Astrocyte (in vitro differentiated cells and primary cell): ENCODE measurements at places on chromosomes 7 and 10. TPM values are rescaled to one million over a fixed set of nuclear protein-coding genes. Genes with fewer than 3 reads are reported as not detected.

GRCh38 chr7:42753811-42754363 is 158.0 kb downstream of the C7orf25 start:
- H3K4me1 ChIP-seq, result no peaks in the 10 kb centered on the region
- H3K27ac ChIP-seq, result no peak overlapping the region
- H3K36me3 ChIP-seq, result no peaks in the 10 kb centered on the region
- H3K27me3 ChIP-seq, result no peaks in the 10 kb centered on the region
- DNase-seq, result no peak

DNA sequence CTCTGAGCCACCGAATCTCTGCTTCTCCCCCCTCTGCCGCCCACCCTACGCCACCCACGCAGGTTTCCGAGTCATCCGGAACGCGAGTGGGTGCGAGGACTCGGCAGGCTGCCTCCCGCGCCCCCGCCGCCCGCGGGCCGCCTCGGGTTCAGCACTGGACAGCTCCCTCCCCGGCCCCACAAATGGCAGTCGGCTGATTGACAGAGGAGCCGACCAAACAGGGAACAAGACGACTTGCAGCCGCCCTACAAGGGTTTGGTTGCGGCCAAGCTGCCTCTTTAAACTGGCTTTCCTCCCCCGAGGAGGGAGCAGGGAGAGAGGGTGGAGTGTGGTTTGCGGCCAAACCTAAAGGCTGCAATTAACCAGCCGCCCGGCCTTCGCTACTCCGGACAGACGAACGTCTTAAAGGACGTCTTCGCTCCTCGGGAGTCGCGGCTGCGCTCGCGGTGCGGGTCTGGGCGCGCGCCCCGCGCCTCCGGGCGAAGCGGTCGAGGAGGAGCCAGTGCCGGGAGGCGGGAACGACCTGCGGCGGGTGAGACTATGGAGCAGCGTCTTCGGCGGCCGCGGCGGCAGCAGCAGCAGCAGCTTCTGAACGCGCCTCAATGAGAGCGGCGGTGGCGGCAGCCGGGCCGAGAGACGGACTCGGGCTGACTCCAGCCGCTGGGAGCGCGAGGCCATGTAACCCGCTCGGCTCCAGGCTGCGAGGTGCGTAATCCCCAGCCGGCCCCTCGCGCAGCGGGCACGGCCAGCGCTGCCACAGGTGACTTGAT is at the start of gene GPR158:
TSS of gene GPR158 (plus strand) at position 541 of the 770 bp plus-strand sequence. CDS start 420 bp downstream, outside the sequence.
- peak within 1 kb of the TSS; percentile 58 for H3K4me3 ChIP-seq
- H3K36me3 ChIP-seq, result no peaks in the 10 kb centered on the region
- peaks cover 25% of the 10 kb centered on the region for H3K27me3 ChIP-seq
- peak; percentile 97 for DNase-seq

- H3K27ac ChIP-seq, result no peak overlapping the region
- H3K4me1 ChIP-seq, result peaks cover 3% of the 10 kb centered on the region
- H3K36me3 ChIP-seq, result no peaks in the 10 kb centered on the region
- DNase-seq, result no peak
Measured at GRCh38 chr10:110793128-110793812, 78.5 kb upstream of the PDCD4 start.

GRCh38 chr7:75992083-75992755 is 2.2 kb downstream of the TMEM120A start:
- H3K27me3 ChIP-seq, result no peaks in the 10 kb centered on the region
- no peak overlapping the region for H3K27ac ChIP-seq
- no peak overlapping the region for H3K4me3 ChIP-seq

DNA sequence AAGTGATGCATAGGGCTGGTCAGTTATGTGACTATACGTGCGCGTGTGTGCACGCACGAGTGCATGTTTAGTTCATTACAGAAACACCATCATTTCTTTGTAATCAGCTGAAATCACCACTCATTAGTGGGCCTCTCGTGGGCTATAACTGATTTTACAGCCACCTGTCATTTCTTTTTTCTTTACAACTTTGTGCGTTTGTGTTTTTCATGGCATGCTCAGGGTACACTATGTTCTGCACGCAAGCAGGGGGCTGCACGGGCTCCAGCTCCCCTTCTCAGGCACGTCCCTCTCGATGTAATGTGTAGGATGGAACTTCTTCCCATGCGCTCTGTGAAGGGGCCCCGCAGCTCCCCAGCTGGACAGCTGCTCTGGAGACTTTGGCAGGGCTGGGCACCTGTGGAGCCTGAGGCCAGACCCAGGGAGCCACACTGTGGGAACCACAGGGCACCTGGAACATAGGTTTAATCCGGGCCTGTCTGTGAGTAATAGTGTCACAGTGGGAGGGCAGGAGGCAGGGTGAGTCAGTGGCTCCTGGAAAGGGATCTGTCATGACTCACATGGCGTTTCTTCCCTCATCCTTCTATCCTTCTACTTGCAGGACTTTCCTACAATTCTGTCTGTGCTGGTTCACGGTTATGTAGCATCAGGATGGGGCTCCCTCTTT is 4.9 kb downstream of the GCK start:
- no peak overlapping the region for H3K4me3 ChIP-seq
- H3K27me3 ChIP-seq, result no peaks in the 10 kb centered on the region
- peak; percentile 84 for DNase-seq
- H3K36me3 ChIP-seq, result no peaks in the 10 kb centered on the region
- H3K27ac ChIP-seq, result peak overlapping the region; percentile 75

DNA sequence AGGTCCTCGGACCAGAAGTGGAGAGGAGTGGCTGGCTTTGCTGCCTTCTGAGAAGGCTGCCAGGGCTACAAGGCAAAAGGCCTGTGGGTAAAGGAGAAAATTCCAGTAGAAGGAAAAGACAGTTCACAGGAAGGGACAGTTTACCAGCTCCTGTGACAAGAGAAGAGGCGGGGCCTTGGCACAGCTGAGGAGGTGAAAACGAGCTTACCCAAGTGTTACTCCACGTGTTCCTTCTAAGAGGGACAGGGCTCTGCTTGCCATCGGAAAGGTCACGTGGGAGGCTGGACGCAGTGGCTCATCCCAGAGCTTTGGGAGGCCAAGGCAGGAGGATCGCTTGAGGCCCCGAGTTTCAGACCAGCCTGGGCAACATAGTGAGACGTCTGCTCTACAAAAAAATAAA is 129.4 kb upstream of the ZNF746 start:
- peaks cover 10% of the 10 kb centered on the region for H3K27me3 ChIP-seq
- H3K27ac ChIP-seq, result no peak overlapping the region
- no peak for DNase-seq
- peaks cover 7% of the 10 kb centered on the region for H3K4me1 ChIP-seq

- no peaks in the 10 kb centered on the region for H3K4me1 ChIP-seq
- H3K27me3 ChIP-seq, result no peaks in the 10 kb centered on the region
- no peak overlapping the region for H3K27ac ChIP-seq
- H3K4me3 ChIP-seq, result no peak overlapping the region
Measured at GRCh38 chr7:103418241-103418640, 27.8 kb downstream of the SLC26A5 start.

DNA sequence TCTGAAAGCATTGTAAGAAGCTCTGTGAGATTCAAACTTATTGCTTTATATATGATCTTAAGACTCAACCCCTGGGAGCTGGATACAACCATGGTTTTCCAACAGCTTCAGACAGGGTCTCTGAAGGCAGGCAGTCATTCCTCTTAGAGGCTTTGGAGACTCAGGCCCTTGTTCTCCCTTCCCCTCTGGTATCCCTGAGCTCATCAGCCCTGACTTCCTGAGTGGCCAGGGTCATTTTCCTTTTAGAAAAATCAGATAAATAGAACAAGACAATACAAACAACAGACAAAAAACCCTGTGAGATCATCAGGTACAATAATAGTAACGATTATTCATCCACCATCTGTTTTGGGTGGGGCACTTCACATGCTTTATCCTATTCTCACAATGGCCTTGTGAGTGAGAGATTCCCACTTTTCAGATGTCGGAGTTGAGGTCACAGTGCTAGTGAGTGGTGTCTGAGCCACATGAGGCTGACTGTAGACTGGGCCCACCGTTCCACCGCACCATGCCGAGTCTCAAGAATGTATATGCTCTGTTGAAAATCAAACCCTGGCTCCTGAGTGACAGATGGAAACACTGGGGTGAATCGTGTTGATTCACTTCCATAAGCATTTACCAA is 144.2 kb downstream of the CXCL12 start:
- peak; percentile 60 for DNase-seq
- H3K27me3 ChIP-seq, result no peaks in the 10 kb centered on the region
- no peaks in the 10 kb centered on the region for H3K36me3 ChIP-seq
- no peak overlapping the region for H3K4me3 ChIP-seq
- no peaks in the 10 kb centered on the region for H3K4me1 ChIP-seq

GRCh38 chr7:130758429-130759056 is 24.5 kb upstream of the KLF14 start:
- no peak overlapping the region for H3K4me3 ChIP-seq
- no peak overlapping the region for H3K27ac ChIP-seq
- no peaks in the 10 kb centered on the region for H3K4me1 ChIP-seq
- H3K36me3 ChIP-seq, result no peaks in the 10 kb centered on the region
- H3K27me3 ChIP-seq, result peaks cover 6% of the 10 kb centered on the region

DNA sequence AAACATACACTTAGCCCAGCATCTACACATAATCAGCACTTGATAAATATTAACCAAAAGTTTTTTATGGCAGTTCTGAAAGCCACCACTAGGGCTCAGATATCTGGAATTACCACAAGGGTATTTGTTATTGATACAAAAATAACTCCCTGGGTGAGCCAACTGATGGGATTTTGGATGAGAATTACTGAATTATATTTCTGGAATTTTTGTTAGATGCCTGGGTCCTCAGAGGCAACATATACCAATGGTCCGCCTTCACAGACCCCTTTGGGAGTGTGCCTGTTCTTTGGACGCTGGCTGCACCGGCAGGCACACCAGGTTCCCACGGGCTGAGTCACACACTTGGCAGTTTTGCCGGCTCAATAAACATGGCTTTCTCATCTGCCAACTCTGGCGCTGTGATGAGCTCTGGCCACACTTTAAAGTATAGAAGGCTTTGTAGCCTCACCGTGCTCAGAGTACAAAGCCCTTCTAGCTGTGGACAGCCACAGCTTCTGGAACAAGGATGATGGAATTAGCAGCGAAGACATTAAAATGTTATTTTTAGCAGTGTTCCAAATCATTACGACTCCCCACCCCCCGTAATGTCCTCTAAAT is 24.5 kb upstream of the EEPD1 start:
- H3K36me3 ChIP-seq, result no peaks in the 10 kb centered on the region
- peaks cover 13% of the 10 kb centered on the region for H3K4me1 ChIP-seq
- H3K27me3 ChIP-seq, result no peaks in the 10 kb centered on the region
- peak overlapping the region; percentile 82 for H3K27ac ChIP-seq
- H3K4me3 ChIP-seq, result peak overlapping the region; percentile 39

DNA sequence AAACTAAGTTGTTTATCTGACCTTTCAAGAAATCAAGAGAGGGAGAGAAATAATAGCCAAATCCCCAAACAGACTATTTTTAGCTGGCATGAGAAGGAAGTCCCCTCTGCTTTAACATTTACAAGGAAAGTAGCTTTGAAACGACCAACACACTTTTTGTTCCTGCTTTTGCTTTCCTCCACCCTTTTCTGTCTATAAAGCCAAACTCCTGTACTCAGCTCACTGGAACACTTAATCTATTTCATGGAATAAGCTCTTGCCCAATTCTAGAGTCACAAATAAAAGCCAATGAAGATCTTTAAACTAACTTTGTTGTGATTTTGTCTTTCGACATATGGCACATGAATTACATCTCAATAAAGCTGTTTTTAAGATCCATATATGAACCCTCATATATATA is 86.8 kb upstream of the CCDC71L start:
- no peak for DNase-seq
- H3K4me1 ChIP-seq, result no peaks in the 10 kb centered on the region
- H3K36me3 ChIP-seq, result no peaks in the 10 kb centered on the region
- H3K27me3 ChIP-seq, result no peaks in the 10 kb centered on the region
- H3K4me3 ChIP-seq, result no peak overlapping the region

- H3K27ac ChIP-seq, result no peak overlapping the region
- no peak for DNase-seq
- H3K36me3 ChIP-seq, result no peaks in the 10 kb centered on the region
- no peak overlapping the region for H3K4me3 ChIP-seq
- no peaks in the 10 kb centered on the region for H3K27me3 ChIP-seq
Measured at GRCh38 chr7:148924011-148924410, 39.9 kb upstream of the EZH2 start.

- no peak overlapping the region for H3K27ac ChIP-seq
- no peak for DNase-seq
- no peak overlapping the region for H3K4me3 ChIP-seq
- no peaks in the 10 kb centered on the region for H3K4me1 ChIP-seq
- H3K36me3 ChIP-seq, result no peaks in the 10 kb centered on the region
- H3K27me3 ChIP-seq, result no peaks in the 10 kb centered on the region
Measured at GRCh38 chr7:22884911-22885788, 62.5 kb upstream of the TOMM7 start.

GRCh38 chr10:17214971-17215781 is 12.9 kb upstream of the VIM start:
- peak overlapping the region; percentile 99 for H3K27ac ChIP-seq
- DNase-seq, result peak; percentile 98
- H3K4me3 ChIP-seq, result peak overlapping the region; percentile 41
- H3K4me1 ChIP-seq, result peaks cover 58% of the 10 kb centered on the region
- H3K36me3 ChIP-seq, result no peaks in the 10 kb centered on the region

- H3K27me3 ChIP-seq, result no peaks in the 10 kb centered on the region
- no peak for DNase-seq
- no peaks in the 10 kb centered on the region for H3K36me3 ChIP-seq
- H3K4me3 ChIP-seq, result no peak overlapping the region
- H3K27ac ChIP-seq, result no peak overlapping the region
- no peaks in the 10 kb centered on the region for H3K4me1 ChIP-seq
Measured at GRCh38 chr10:4181621-4182049, 396.6 kb upstream of the KLF6 start.

GRCh38 chr10:9305018-9305655 is 1250.6 kb downstream of the GATA3 start:
- no peak for DNase-seq
- H3K4me3 ChIP-seq, result no peak overlapping the region
- no peak overlapping the region for H3K27ac ChIP-seq
- peaks cover 4% of the 10 kb centered on the region for H3K27me3 ChIP-seq

DNA sequence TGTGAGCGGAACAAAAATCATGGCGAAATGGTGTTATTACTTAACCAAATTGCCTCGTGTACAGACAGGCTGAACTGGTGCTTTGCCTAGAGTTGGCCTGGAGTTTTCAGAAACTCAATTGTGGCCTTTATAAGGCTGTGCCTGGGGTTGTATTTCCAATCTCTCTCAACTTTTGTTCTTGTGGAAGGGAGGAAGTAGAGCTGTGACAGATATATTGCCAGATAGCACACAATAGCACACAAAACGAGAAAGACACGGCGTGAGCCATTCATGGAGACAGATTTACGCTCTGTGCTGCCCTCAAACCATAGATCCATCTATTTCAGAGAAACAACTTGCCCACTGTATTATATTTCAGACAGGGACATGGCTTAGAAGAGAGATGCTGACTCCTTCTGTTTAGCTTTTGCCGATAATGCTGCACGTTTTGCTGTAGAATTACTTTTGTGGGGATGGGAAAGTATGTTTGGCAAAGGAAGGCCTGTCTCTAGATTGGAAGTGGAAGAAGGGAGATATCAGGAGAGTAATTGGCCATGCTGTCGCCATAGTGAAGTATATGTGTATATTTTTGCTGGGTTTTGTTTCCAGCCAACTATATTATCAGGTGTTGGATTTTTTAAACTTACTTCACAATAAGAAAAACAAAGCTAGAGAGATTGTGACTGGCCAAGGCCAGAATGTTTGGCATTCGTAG is 80.4 kb downstream of the AUTS2 start:
- DNase-seq, result no peak
- no peak overlapping the region for H3K4me3 ChIP-seq
- H3K27ac ChIP-seq, result no peak overlapping the region

GRCh38 chr7:95840953-95841950 is 68.9 kb downstream of the DYNC1I1 start:
- H3K27me3 ChIP-seq, result no peaks in the 10 kb centered on the region
- no peak overlapping the region for H3K4me3 ChIP-seq
- no peak for DNase-seq
- no peak overlapping the region for H3K27ac ChIP-seq

The KBTBD2 gene
- 26.2 and 26.9 TPM in 2 replicates for total RNA-seq

The XRCC2 gene
- 1.2 and 1.6 TPM in 2 replicates for total RNA-seq

The DLX5 gene
- 1.3 and 1.9 TPM in 2 replicates for total RNA-seq

The TRIM73 gene
- 6.1 and 6.9 TPM in 2 replicates for total RNA-seq

The PIP gene
- not detected in 2 replicates for total RNA-seq

The OPN1SW gene
- total RNA-seq, result not detected in 2 replicates

The RBP3 gene
- not detected in 2 replicates for total RNA-seq

The DOCK4 gene
- total RNA-seq, result 31.4 and 32.2 TPM in 2 replicates
